ENCODE measurements at places on chromosomes 13 and 19.

- no peak for DNase-seq
Observed at GRCh38 chr19:49658566-49659442, 6.9 kb downstream of the IRF3 start.

GRCh38 chr13:66003558-66003957 lies 1226.6 kb downstream of the PCDH9 start:
- DNase-seq = no peak

DNA sequence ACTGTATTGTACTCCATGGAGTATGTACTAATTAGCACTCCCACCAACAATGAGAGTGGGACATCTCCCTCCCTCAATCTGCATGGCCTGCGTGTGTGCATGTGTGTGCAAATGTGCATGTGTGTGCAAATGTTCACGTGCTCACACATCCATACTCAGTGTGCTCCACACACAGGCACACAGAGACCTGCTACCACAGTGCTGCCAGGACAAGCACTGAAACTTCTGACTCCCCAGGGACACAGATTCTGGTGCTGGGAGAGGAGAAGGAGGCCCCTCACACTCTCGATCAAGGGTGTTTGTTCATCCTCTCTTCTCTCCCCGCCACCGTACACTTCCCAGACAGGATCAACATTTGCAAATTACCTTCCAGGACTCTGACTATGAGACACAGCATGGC lies 37.8 kb upstream of the ZNF507 start:
- DNase-seq = no peak

- no peak for DNase-seq
Observed at GRCh38 chr19:15137777-15138176, 30.6 kb downstream of the SYDE1 start.

DNA sequence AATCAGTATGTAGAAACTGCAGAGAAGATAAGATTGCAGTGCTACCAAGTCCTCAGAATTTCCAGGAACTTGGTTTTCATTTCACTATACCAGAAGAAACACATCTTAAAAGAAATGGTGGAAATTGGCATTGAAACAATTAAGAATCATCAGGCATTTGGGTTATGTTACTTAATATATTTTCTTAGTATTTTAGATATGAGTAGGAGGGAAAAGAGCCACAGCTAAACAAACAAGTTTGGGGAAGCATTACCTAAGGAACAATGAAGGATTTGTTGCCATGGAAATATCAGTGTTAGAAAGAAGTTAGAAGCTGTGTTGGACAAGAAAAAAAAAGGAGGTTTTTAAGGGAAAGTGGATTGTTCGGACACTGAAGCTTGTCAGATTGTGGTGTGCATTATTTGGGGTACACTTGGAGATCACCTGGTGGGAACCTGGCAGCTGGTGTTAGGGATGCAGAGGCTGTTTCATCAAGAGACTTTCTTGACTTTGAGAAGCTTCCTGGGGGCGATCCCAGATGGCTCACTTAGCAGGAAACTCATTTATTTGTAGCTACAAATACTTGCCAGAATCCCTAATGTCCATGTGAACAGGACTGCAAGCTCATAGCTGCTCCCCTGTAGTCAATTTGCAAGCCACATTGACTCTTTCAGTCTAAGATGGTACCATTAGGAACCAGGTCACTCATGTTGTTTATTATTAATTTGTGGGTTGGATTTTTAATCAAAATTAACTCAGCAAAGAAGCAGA lies 246.7 kb downstream of the RFC3 start:
- no peak for DNase-seq

DNA sequence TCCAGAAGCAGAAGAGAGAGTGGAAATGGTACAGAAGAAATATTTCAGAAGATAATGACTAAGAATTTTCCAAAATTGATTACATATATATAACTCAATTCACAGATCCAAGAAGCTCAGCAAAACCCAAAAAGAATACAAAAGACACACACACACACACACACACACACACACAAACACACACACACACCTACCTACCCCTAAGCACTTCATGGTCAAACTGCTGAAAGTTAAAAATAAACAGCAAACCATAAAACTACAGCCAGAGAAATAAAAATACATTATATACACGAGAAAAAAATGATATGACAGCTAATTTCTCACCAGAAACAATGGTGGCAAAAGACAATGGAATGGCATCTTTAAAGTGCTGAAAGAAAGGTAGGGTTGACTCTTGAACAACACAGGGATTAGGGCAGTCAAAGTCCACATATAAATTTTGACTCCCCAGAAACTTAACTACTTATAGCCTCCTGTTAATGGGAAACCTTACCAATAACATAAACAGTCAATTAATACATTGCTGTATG lies 49.2 kb downstream of the DIAPH3 start:
- no peak for DNase-seq

GRCh38 chr13:20141238-20142022 lies 19.4 kb downstream of the GJA3 start:
- DNase-seq = no peak

- no peak for DNase-seq
Observed at GRCh38 chr19:35332817-35333216, 3.8 kb downstream of the CD22 start.

- DNase-seq = no peak
Observed at GRCh38 chr13:62294244-62294643, 878.6 kb upstream of the PCDH20 start.

GRCh38 chr19:30704771-30705330 lies 332.7 kb downstream of the ZNF536 start:
- no peak for DNase-seq

- no peak for DNase-seq
Observed at GRCh38 chr19:28864024-28864503, 348.9 kb downstream of the UQCRFS1 start.

Data from NCI-H187 treated with DMSO at 0.1 percent for 48 hours (cell line).